ENCODE measurements at places on chromosomes 12 and 14.
A peak's percentile ranks its signal among the peaks of the same experiment; 100 is the strongest.

DNA sequence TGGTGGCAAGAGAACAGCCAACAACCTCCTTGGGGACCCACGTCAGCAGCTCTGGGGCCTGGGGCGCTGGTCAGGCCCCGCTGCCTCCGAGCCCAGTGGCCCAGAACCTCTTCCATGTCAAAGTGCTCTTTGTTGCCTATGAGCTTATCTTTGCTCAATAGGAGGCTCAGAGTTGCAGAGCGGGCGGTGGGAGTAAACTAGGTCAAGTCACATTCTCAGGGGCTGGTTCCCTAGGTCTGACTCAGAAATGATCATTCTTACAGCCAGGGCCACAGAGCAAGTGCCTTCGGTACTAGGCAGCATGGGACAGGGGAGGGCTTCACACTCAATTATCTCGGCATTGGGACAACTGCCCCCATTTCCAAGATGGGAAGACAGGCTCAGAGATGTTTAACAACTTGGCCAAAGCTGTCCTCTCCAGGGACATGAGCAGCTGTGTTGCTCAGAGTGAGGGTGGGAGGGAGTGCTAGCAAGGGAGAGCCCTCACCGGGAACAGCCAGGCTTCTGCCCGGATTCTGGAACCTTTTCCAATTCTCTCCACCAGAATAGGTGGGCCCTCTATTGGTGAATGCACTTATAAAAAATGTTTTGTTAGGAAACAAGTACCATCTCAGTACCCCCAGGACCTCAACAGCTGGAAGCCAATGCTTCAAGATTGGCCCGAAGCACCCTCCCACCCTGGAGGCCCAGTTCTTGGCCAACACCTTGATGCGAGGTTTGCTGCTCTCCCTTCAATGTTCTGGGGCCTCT lies 11.9 kb downstream of the SLC25A29 start:
- no peak for DNase-seq

- DNase-seq: no peak
Observed at GRCh38 chr12:102793921-102794320, 123.1 kb downstream of the PAH start.

DNA sequence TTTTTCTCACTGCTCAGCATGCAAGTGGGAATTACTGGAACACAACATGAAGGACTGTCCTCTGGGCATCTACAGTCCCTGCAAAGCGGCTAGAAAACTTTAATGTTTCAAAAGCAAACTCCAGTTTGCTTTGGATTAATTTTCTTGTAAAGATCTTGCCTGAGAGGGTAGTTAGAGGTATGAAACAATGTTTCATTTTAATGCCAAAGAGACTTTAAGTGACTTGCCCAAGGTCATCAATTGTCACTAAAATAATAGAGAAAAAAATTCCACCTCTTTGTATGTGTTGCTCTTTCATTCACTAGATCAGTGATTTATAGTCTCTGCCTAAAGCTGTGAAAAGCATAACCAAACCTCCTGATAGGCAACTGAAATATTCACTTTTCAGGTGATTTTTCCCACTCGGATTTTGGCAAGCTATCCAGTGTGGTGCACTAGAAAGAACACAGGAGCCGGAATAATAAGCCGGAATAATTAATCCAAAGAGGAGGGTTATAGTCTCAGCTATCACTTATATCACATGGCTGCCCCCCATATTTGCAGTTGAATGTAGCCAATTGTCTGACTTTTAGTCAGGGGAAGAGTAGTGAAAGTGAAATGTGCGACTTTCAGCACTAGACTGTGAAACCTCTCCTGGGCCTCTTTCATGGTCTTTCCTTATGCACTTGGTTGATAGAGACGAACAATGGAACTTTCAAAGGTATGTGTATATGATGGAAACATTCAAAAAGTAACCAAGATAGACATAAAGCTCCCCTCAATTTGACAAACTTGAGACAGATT lies 107.7 kb downstream of the SLC6A15 start:
- no peak for DNase-seq

- DNase-seq: no peak
Observed at GRCh38 chr12:62045211-62045610, 215.0 kb upstream of the USP15 start.

DNA sequence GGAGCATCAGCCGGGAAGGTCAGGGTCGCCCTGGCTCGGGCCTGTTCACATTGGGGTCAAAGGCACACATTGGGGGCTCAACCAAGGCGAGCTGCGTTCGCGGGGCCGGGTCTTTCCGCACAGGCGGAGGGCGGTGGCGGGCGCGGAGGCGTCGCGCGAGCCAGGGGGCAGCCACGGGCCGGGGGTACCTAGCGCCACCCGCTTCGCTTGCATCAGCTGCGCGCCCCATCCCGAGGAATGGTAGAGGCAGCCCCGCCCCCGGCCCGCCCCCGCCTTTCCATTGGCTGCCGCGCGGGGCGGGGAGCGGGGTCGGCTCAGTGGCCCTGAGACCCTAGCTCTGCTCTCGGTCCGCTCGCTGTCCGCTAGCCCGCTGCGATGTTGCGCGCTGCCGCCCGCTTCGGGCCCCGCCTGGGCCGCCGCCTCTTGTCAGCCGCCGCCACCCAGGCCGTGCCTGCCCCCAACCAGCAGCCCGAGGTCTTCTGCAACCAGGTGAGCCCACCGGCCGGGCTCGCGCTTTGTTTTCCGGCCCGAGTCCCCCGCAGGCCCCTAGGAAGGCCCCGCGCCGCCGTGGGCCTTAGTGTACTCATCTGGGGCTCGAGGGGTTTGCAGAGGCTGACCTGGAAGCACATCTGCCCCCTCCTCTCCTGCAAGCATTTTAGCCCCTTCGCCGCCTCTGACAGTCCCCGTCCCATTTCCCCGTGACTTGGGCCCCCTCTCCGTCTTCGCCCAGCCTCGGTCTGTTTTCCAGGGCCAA lies at the start of gene ALDH2:
Gene ALDH2 (plus strand): TSS at position 326 of the 754 bp plus-strand sequence. CDS start 50 bp downstream, at position 376.
- DNase-seq: peak; percentile 76

Measured in fibroblast of skin of back (primary cell).